ENCODE measurements at places on chromosomes 3 and 15.

DNA sequence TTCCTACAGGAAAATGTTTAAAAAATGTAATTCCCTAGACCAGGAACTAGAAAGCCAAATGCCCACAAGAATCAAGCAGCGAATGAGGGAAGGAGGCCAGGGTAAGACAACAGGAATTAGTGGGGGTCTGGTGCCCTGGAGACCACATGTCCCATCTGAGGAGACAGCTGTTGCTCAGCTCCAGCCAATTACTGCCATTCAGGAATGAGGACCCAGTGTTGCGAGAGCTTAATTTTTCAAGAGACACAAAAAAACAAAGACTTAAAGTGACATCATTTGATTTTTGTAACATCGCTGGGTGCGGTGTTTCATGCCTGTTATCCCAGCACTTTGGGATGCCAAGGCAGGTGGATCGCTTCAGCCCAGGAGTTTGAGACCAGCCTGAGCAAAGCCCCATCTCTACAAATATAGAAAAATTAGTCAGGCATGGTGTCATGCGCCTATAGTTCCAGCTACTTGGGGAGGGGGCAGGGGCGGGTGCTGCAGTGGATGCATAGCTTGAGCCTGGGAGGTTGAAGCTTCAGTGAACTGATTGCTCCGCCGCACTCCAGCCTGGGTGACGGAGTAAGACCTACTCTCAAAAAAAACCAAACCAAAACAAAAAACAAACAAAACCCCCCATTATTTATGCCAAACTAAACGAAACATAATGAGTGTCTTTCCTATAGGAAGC lies 52.8 kb upstream of the LRIG1 start:
- no peak for DNase-seq

DNA sequence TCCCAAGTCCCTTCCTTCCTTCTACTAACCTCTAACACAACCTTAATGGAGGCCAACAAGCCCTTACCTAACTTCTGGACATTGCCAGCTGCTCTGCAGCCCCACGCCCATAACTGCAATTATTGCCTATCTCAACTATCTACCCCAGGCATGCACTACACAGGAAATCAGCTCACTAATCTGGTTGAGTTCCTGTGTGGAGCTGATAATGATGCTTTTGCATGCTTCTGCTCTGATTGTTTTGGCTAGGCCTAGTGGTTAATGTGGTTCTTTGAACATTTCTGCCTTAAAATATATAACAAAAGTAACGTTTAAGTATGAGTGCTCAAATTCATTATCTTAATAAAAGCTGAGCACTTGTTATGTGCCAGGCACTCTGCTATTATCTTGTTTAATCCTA lies 463.9 kb downstream of the MFSD1 start:
- no peak for DNase-seq

GRCh38 chr3:42106646-42107045 lies 15.5 kb downstream of the TRAK1 start:
- no peak for DNase-seq

GRCh38 chr15:80536231-80536630 lies 132.0 kb downstream of the ARNT2 start:
- DNase-seq = no peak

DNA sequence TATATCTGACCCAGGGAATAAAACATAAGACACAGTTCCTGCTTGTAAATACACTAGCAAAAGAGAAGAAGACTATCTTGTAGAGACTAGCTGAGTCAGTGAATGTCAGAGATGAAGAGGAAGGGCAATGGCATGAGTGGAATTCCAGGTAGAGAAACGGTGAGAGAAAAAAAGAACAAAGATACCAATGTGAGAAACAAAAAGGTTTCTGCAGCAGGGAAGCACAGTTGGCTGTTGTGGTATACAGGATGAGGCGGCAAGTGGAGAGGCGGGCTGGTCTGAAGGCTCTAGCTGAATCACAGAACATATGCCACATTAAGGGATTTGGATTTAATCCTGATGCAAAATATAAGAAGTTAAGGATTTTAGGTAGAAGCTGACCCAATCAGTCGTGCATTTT lies 17.1 kb upstream of the TASOR start:
- DNase-seq = no peak

- DNase-seq = no peak
Measured at GRCh38 chr3:138389144-138389601, 40.8 kb downstream of the MRAS start.

DNA sequence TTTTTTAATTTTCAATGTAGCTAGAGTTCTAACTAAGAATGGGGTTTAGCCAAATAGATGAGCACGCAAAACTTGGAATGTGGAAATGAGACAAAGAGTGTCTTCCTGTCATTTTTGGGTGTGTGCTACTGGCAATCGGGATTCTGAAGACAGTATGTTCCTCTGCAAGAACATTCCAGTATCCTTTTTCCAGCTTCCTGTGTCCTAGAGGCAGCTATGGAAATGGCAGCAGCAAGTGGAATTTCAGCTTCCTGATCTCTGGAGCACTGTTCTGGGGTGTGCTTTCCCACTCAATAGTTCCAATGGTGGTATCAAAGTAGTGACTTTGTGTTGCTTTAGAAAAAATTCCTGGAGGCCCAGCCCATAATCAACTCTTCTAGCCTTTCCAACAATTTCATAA lies 642.9 kb upstream of the KCNMB2 start:
- DNase-seq = no peak

GRCh38 chr3:197750396-197750831 lies 731 bp downstream of the FYTTD1 start:
- peak; percentile 41 for DNase-seq
